ENCODE measurements at places on chromosomes 11 and 22.
A peak's percentile ranks its signal among the peaks of the same experiment; 100 is the strongest.

- no peak for DNase-seq
Measured at GRCh38 chr11:122701143-122701542, 45.6 kb downstream of the UBASH3B start.

DNA sequence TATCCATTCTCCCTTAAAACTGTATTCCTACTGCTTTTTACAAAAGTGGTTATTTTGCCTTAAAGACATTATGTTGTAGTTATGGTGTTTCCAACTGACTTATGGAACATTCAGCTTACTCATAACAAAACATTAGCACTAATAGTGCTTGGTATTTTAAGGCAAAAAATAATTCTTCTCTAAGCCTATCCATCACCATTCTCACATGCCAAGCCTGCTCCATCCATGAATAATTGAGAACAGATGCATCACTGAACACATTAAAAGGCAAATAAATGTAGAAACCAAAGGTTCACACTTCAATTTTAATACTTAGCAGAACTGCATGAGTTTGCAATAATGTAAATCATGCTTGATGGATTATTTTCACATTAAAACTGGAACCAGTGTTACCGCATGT, 42.3 kb upstream of the DDI1 start:
- DNase-seq: no peak

DNA sequence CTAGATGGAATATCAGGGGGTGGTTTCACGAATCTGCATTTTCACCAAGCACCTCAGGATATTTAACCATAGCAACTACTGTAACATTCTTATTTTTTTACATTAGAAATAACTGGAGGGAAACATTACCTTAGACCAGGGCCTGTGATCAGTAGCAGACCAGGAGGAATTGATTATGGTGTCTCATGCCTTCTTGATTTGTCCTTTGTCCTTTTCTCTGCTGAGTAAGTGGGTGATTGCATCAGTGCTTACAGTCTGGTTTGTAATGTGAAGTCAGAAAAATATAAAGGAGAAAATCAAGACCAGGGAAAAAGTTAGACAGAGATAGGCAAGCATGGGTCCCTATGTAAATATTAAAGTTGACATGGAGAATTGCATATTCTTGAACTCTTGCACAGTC, 703.3 kb downstream of the NELL1 start:
- DNase-seq: no peak

GRCh38 chr22:31136711-31137110, 3.6 kb downstream of the PLA2G3 start:
- no peak for DNase-seq

DNA sequence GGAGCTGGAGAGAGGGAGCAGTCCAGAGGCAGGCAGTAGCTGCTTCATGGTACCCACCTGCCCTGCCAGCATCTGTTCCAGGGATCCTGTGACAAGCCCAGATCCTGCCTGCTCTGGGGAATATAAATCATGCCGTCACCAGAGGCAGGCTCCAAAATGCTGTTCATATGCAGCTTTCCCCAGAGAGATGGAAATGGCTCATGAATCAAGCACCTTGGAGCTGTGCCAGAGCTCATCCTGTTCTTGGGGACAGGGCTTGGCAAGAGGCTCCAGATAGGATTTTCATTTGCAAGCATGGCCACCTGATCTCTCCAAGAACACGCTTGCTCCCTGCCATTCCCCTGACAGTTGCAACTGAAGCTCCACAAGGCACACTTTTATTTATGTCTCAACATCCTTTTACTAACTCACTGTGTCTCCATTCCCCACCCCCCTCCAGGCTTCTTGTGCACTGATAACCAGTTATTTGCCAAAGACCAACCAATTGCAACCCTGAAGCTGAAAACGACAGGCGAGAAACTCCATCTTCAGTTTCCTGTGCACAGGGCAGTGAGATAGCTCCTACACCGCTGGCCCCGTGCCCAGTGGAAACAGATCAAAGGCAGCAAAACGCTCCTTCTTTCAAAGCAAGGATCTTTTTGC, 115.8 kb upstream of the PITPNB start:
- DNase-seq: peak; percentile 79

DNA sequence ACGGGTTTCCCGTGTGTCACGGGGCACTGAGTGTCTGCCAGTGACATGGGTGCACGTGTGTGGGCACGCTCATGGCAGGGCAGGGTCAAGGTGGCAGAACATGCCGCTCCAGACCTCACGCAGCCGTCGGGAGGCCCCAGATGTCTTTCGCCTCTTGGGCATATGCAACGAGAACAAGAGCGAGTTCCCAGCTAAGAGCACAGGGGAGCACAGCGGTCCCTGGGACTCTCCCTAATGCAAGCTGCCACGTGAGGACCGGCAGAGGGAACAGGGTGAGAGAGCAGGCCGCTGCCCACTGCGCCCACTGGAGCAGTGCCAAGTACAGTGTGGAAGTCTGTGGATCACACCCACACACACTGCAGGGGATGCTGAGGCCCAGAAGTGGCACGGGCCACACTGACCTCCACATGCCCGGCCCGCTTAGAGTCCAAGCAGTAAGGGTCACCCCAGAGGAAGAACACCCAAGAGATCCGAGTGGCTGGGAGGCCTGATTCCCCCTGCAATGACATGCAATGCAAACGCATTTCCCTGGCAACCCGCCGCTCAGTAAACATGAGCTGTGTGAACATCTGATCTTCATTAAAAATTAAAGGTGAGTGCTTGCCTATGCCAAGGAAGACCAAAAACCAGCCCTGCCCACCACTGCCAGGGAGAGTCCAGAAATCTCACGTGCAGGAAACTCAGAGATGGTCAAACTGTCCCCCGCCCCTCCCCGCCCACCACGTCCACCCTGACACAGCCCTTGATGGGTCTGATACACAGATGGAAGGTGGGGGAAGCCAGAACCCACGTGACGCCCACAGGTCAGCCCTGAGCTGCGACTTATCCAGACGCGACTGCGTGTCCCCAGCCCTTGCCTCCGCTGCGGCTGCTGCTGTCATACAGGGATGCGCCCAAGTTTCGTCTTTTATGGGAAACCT, 11.7 kb downstream of the CERK start:
- DNase-seq: no peak

DNA sequence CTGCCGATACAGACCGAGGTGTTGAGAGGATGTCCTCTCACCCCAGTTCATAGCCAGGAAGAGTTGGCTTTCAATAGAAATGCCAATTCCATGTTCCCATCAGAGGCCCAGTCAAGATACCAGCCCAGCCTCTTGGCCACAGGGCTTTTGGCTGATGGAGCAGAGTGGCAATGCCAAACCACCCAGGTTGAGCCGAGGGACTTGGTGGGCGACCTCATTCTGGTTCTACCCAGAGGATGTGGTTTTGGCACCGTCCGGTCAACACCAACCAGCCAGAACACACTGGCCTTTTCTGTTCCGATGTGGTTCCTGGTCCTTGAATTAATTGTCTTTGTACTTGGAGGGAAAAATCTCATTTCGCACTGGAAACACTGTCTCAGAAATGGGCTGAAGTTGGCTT, 60.5 kb downstream of the COMMD9 start:
- DNase-seq: no peak

- DNase-seq: no peak
Measured at GRCh38 chr11:17293311-17293710, 16.8 kb downstream of the NUCB2 start.

DNA sequence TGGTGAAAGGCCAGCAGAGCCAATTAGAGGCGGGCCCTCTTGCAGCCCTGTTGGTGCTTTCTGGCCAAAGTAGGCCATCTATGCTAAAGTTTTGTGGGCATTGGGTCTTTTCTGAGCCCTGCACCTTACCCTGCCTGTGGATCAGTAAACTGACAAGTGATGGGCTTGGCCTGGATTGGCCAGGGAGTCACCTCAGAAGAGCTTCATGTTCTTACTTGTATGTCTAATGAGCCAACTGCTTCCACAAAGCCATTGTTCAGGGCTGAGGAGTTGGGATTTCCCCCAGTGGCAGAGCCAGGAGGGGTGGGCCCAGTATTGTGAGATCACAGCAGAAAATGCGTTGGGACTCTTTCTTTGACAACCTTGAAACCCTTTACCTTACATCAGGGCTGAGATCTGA, 90.4 kb downstream of the CWC15 start:
- DNase-seq: no peak

DNA sequence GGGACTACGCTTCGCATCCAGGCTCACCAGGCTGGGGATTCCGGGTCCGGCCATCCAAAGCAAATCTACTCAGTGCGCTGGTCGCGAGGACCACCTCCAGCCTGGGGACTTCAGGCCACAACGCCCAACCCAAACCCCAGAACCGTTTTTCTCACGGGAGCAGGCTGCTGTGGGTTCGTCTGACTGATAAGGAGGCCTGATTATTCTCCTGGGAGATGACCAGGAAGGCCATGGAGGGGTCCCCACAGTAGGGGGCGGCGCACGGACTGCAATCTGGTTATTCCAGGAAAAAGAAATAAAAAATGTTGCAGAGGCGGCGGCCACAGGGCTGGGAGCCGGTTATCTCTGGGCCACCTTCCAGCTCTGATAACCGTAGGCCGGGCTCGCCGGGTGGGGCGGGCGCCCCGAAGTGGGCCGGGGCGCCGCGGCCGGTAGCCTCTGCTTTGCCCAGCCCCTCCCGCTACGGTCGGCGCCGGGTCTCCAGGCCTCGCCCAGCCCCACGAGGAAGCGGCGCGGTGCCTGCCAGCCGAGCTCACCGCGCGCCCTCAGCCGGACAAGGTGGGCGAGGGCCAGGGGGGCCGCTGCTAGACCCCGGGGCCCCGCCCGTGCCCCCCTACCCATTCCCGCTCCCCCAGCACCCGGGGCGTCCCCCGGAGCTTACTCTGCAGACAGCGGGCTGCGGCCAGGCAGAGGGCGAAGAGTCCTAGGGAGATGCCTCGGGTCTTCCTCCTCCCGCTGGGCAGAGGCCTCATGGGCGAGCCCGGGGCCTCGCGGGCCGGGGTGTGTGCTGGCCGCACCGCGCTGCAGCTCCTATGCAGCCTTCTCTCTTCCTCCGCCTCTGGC, 446 bp downstream of the VSTM5 start:
- no peak for DNase-seq

DNA sequence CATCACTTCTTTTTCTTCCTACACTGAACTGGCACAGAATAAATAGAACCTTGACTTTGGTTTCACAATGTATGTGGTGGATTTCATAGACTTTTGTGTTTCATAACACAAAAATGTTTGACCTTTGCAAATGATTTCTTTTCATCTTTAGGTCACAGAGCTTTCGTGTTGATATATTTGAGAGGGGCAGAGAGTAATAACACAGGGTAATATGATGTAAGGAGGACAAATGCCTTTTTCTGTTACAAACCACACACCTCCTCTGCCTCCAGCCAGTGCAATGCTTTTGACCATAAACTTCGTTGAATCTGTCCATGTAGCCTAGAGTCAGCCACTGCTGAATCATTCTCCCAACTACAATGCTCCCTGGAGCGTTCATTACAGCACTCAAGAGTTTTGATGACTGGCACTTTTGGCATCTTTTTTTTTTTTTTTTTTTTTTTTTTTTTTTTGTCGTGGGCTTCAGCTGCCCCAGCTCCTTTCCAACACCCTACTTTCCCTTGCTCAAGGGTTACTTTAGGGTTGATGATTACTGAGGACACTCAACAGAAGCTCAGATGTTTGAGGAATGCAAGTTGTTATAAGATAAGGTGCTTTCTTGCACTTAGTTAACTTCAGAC, 11.4 kb upstream of the CAT start:
- DNase-seq: no peak

DNA sequence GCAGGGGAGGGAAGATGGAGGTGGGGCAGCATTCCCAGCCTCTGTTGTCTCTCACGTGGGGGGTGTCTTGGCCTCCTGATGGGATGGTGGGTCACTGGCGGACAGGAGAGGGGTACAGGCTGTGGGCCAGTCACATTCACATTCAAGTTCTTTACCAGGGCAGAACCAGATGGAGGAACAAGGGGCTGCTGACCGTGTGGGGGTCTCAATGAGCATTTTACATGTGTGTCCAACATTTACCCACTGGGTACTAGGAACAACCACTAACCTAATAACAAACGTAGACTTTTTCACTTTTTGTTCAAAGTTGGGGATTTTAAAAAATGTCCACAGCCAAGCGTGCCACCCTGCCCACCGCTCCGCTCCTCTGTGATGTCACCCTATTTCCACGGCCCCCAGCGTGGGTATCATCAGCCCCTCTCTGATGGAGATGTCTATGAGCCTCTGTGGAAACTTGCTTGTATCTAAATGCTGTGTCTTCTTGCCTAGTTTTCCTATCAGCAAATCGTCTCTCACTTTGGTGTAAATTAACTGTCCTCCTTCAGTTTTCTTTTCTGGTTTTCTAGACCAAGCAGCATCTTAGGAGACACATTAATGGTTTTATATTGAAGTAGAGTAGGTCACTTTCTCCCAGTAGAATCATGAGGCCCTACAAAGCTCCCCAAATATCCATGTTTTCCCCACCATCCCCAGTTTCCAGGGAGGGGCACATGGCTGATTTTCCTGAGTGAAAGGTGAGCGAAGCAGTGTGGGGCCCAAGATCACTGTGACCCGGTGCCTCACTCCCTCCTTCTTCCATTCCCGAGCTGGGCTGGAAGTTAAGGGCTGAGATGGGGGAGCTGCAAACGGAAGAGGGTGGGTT, 936.7 kb downstream of the BRD1 start:
- no peak for DNase-seq

- no peak for DNase-seq
Measured at GRCh38 chr11:79026803-79027445, 413.9 kb downstream of the TENM4 start.

DNA sequence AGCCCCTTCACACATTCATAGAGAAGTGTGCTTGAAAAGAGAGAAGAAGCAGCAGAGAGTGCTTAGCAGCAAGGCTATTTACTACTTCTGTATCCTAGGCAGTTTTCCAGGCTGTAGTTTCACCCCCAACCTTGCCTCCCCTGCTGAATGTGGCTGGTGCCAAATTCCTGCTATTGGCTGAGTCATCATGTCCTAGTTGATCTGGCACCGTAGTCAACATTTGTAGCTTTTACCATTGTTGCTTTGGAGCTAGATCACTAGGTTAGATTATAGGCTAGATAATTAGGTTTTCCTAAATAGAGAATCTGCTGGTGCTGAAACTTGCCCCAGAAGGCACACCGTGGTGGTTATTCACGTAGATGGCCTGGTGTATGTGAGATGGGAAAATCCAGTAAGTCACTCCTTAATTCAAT, 32.7 kb downstream of the ARHGAP42 start:
- DNase-seq: peak; percentile 63

GRCh38 chr11:1070594-1071462, 3.8 kb upstream of the MUC2 start:
- no peak for DNase-seq

GRCh38 chr11:92828556-92828955, 140.9 kb upstream of the MTNR1B start:
- no peak for DNase-seq

DNA sequence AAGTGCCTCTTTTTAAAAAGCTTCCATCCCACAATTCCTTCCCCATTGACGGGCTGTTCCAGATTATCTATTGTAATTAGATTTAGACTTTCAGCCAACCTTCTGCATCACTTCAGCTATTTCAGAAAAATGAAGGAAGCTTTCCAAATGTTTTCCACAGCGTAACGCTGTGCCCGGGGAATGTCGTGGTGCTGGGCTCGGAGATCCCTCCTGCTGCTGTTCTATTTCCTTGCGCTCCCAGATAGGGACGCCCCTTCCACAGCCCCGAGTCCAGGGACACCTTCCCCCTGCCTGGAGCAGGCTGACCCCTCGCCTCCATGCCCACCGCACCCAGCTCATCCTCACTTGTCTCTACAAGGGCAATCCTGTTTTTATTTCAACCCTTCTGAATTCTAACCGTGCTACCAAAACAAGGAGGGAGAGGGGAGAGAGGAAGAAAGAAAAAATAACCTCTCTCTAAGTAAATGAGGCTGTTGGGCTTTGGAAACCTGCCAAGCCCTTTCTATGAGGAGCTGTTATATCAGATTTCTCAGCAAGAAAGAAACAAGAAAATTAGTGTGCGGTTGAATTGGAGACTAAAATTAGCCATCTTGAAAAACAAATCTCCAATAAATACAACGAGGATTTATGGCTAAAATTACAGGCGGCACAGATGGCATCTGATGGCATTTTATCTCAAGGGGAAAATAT, 366.9 kb downstream of the BRD1 start:
- no peak for DNase-seq
